Right renal pelvis (tissue), 4 donors: ENCODE measurements at places on chromosomes 4 and X. TPM values are rescaled to one million over a fixed set of nuclear protein-coding genes. Genes with fewer than 3 reads are reported as not detected.

Gene GPRASP1
- polyA plus RNA-seq: 10.2 TPM

Gene GK2
- polyA plus RNA-seq: not detected

Gene MAGEA2
- not detected for polyA plus RNA-seq

Gene GABRB1
- polyA plus RNA-seq: 0.51 TPM

Gene ADGRA3
- polyA plus RNA-seq: 57.5 TPM

Gene DOCK11
- polyA plus RNA-seq: 21.3 TPM

Gene BMX
- 0.59 TPM for polyA plus RNA-seq

Gene ETDA
- 0.35 TPM for polyA plus RNA-seq

Gene FAM184B
- polyA plus RNA-seq: 0.41 TPM

Gene TLL1
- polyA plus RNA-seq: 2.1 TPM

Gene ZIC3
- polyA plus RNA-seq: not detected

Gene ENAM
- 5.7 TPM for polyA plus RNA-seq

Gene QRFPR
- polyA plus RNA-seq: 1.6 TPM
